ENCODE measurements at places on chromosomes 4 and X.

DNA sequence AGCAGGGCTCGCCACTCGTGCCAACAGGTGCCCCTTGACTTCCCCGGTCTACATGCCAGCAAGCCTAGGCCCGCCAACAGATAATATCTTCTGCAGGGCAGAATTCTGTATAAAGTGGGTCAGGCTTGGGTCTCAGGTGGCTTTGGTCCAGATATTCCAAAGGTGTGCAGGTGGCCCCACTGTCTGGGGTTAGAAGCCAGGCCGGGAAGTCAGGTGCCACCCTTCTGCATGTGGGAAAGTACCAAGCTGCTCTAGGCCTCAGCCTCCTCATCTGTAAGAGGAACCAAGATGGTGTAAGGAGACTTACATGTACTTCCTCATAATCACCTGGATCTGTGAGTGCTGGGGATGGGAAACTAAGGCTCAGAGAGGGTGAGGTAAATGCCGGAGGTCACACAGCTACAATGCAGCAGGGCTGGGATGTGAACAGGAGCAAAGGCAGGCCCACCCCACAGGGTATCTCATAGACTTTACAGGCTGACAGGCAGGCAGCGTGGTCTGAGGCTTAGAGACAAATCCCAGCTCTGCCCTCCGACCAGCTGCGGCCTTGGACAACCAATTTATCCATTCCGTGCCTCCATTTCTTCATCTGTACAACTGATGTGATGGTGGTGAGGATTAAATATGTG lies 35.9 kb downstream of the WDR1 start:
- no peak for DNase-seq

DNA sequence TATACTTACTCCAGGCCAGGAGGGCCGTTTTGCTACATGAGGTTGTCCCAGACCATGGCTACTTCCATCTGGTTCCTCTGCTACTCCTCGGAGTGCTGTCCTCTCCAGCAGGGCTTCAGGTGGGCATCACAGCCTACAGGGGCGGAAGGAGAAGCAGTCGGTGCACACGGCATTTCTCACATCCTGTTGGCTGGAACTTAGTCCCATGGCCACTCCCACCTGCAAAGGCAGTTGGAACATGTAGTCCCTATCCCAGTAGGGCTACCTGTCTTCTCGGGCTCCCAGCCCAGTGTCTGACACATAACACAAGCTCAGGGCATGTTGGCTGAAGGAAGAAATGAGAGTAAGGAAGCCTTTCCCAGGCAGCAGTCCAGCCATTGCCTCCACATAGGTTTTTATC lies 7.7 kb upstream of the STK32B start:
- no peak for DNase-seq

- DNase-seq = no peak
These were observed 916 bp downstream of the MXRA5 start for GRCh38 chrX:3345281-3346191.

DNA sequence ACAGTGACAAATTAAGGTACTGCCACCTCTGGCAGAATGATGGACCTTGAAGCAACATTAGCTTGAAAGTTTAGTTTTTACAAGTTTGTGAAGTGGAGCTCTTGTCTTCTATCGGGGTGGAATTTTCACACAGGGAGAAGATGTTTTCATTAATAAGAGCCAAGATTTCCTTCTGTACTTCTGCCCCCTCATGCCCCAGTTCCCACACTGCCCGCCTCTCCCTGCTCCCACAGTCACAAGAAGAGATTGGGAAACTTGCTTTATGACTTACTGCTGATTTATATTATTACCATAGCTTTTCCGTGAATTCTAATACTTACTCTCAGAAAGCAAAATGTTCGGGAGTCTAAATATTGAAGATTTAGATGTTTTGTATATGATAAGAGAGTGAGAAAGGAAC lies 539.8 kb upstream of the ARX start:
- no peak for DNase-seq

- DNase-seq = no peak
These were observed 13.0 kb downstream of the TRAPPC2 start for GRCh38 chrX:13721371-13721770.

DNA sequence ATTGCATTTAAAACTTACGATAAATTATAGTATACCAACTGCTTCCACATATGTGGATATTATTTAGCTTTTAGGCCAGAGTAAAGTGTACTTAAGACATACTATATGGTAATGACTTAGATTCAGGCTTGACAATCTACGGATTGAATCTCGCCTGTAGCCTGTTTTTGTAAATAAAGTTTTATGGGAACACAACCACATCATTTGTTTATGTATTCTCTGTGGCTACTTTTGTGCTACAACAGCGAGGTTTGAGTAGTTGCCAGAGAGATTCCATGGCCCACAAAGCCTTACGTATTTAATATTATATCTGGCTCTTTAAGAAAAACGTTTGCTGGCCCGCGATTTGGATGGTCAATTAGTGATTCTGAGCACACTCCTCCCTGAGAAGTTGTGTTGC lies 37.6 kb downstream of the HHIP start:
- no peak for DNase-seq

Measured in CD4-positive, alpha-beta T cell (primary cell).